ENCODE measurements at places on chromosomes 4 and X. TPM values are rescaled to one million over a fixed set of nuclear protein-coding genes. Genes with fewer than 3 reads are reported as not detected.
A peak's percentile ranks its signal among the peaks of the same experiment; 100 is the strongest.

Gene XAGE2
- total RNA-seq, result not detected

Gene ADGRG4
- not detected for total RNA-seq

Gene OCIAD1
- 135 TPM for total RNA-seq

GRCh38 chrX:16711893-16712547 is 449 bp downstream of the CTPS2 start:
- no peaks in the 10 kb centered on the region for H3K27me3 ChIP-seq
- H3K36me3 ChIP-seq, result peaks cover 12% of the 10 kb centered on the region
- H3K27ac ChIP-seq, result no peak overlapping the region
- DNase-seq, result peak; percentile 20
- H3K4me3 ChIP-seq, result peak overlapping the region; percentile 82
- H3K4me1 ChIP-seq, result peaks cover 12% of the 10 kb centered on the region

DNA sequence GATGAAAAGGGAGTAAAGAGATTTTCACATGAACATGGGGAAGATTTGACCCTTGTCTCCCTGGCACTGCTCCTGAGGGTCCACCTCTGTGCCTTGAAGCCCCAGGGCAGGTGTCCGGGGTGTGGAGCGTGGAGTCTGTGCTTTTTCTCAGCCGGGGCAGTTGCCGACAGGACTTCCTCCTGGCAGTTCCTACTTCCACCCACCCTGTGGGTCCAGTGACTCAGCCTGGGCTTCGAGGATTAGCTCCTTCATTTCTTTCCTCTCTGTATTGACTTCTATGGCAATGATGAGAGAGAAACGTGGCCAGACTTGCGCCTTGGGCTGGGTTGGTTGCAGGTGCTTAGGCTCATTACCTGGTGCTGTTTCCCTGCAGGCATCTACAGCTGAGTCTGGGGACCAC is 35.9 kb upstream of the CLCN4 start:
- DNase-seq, result no peak
- H3K4me1 ChIP-seq, result no peaks in the 10 kb centered on the region
- peaks cover 64% of the 10 kb centered on the region for H3K36me3 ChIP-seq

DNA sequence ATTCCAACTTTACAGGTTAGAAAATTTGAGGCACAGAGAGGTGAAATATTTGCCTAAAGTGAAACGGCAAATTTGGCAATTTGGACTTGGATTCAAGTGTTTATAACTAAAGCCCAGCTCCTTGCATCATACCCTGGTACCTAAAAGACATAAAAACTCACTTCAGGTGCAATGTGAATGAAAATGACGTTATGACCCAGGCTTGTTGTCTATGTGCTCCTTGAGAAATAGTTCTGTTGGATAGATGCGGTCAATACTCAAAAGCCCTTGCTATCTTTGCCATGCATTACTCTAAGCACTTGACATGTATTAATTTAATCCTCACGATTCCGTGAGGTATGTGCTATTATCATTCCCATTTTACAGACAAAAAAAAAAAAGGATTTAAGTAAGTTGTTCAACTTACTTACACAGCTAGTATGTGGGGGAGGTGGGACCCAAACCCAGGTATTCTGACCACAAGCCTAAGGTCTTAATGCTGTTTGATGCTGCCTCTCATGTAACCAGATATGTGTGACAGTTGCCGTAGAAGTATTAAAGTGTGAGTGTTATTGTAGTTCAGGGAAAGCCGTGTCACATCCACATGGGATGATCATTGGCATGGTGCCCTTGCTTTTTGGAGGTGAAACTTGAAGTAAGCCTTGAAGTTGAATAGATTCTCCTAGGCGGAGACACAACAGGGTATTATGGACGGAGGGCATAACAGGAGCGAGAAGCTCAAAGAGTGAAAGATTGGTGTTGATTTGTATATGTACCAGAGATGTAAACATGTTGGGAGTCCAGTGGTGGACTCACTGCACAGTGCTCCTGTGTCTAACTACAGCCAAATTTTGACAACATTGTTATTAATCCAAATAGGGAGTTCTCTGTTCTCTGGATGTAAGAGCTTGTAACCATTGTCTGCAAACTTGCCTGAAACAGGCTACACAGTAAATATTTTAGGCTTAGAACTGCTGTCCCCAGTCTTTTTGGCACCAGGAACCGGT is 3.1 kb downstream of the SCML1 start:
- no peaks in the 10 kb centered on the region for H3K36me3 ChIP-seq
- no peak overlapping the region for H3K4me3 ChIP-seq
- peaks cover 10% of the 10 kb centered on the region for H3K4me1 ChIP-seq
- H3K27ac ChIP-seq, result no peak overlapping the region
- no peak for DNase-seq

GRCh38 chrX:67780694-67781109 is 236.9 kb downstream of the AR start:
- H3K27me3 ChIP-seq, result no peaks in the 10 kb centered on the region
- H3K36me3 ChIP-seq, result no peaks in the 10 kb centered on the region
- H3K27ac ChIP-seq, result no peak overlapping the region
- DNase-seq, result no peak
- H3K4me3 ChIP-seq, result no peak overlapping the region
- no peaks in the 10 kb centered on the region for H3K4me1 ChIP-seq

GRCh38 chrX:150899191-150899757 is 806 bp upstream of the CD99L2 start:
- peak overlapping the region; percentile 73 for H3K4me3 ChIP-seq
- peak overlapping the region; percentile 97 for H3K27ac ChIP-seq
- DNase-seq, result peak; percentile 40
- 0 out of 2 replicates have a peak, but pooled peaks cover 2% of the 10 kb centered on the region for H3K36me3 ChIP-seq
- no peaks in the 10 kb centered on the region for H3K27me3 ChIP-seq

DNA sequence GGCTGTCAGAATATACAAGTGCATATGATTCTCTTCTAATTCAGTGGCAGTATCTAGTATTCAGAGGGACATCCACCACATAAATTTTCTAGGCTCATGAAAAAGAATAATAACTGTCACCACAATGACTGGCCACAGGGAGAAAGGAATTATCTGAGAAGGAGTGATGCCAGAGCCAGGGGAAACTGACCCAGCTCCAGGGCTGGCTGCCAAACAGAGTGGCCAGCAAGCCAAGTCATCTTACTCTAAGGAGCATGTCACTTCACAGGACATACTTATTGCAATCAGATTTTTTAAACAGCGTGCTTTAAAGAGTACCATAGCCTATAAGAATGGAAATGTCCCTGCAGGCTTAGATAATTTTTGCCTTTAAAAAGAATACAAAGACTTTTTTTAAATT is 5.8 kb upstream of the SEPTIN11 start:
- H3K27me3 ChIP-seq, result peaks cover 11% of the 10 kb centered on the region
- no peak overlapping the region for H3K4me3 ChIP-seq
- H3K4me1 ChIP-seq, result peaks cover 12% of the 10 kb centered on the region
- H3K36me3 ChIP-seq, result peaks cover 11% of the 10 kb centered on the region
- no peak overlapping the region for H3K27ac ChIP-seq

- no peaks in the 10 kb centered on the region for H3K36me3 ChIP-seq
- no peak overlapping the region for H3K4me3 ChIP-seq
- no peaks in the 10 kb centered on the region for H3K4me1 ChIP-seq
- no peak overlapping the region for H3K27ac ChIP-seq
- H3K27me3 ChIP-seq, result no peaks in the 10 kb centered on the region
Measured at GRCh38 chr4:179695175-179695574, 2252.9 kb upstream of the AGA start.

DNA sequence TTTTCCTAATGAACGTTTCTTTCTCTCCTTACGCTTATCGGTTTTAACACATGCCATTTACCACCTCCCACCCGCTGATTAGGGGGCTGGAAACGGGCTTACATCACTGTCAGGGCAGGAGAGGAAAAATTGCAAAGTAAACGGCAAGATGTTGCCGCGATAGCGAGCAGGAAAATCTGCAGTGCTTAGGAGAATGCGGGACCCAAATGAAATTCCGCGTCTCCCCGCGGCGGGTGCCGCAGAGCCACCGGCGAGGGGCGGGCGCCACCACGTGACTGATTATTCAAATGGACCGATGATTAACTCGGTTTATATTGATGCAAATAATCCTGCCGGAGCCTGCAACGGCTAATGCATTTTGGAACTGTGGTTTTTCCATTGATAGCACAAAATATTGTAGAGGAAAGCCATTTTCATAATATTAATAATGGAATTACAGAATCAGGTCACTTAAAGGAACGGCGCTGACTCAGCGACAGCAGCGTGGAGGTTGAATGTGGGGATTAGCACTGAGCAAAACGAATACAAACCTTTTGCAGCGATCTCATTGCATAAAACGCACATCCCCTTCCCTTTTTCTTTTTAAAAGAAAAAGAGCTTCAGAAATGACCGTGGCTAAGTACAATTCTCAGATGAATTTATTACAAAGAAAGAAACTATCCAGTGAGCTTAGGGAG is 224.2 kb downstream of the STIM2 start:
- no peak overlapping the region for H3K27ac ChIP-seq
- peaks cover 28% of the 10 kb centered on the region for H3K27me3 ChIP-seq
- no peaks in the 10 kb centered on the region for H3K36me3 ChIP-seq
- peaks cover 67% of the 10 kb centered on the region for H3K4me1 ChIP-seq
- H3K4me3 ChIP-seq, result peak overlapping the region; percentile 76

- no peaks in the 10 kb centered on the region for H3K27me3 ChIP-seq
- H3K4me1 ChIP-seq, result 0 out of 2 replicates have a peak, but pooled peaks cover 3% of the 10 kb centered on the region
- peaks cover 61% of the 10 kb centered on the region for H3K36me3 ChIP-seq
- no peak overlapping the region for H3K4me3 ChIP-seq
- no peak for DNase-seq
Measured at GRCh38 chr4:11214281-11214680, 214.4 kb downstream of the HS3ST1 start.
